ENCODE measurements at places on chromosomes 3 and 15. TPM values are rescaled to one million over a fixed set of nuclear protein-coding genes. Genes with fewer than 3 reads are reported as not detected.

The TNFAIP8L3 gene
- not detected for total RNA-seq

The FAM98B gene
- 9.9 TPM for total RNA-seq

The GRK7 gene
- not detected for total RNA-seq

The LRTM1 gene
- total RNA-seq: not detected

The GOLGA8S gene
- not detected for total RNA-seq

The THSD4 gene
- total RNA-seq: 33.2 TPM

The COL6A5 gene
- total RNA-seq: not detected

The SCAMP2 gene
- total RNA-seq: 13.8 TPM

The PRTG gene
- 27.5 TPM for total RNA-seq

The SAMD7 gene
- total RNA-seq: not detected

The FOXL2NB gene
- 0.11 TPM for total RNA-seq

The NR2E3 gene
- 0.19 TPM for total RNA-seq

The BFSP2 gene
- 0.27 TPM for total RNA-seq

The KLHL6 gene
- total RNA-seq: not detected

The TMEM87A gene
- total RNA-seq: 43.4 TPM

The ILDR1 gene
- not detected for total RNA-seq

The DNASE1L3 gene
- total RNA-seq: not detected
